ENCODE measurements at places on chromosomes 2 and 18. TPM values are rescaled to one million over a fixed set of nuclear protein-coding genes. Genes with fewer than 3 reads are reported as not detected.

Gene COL4A4
- total RNA-seq, result not detected

Gene KCNE4
- not detected for total RNA-seq

Gene ANKRD62
- not detected for total RNA-seq

DNA sequence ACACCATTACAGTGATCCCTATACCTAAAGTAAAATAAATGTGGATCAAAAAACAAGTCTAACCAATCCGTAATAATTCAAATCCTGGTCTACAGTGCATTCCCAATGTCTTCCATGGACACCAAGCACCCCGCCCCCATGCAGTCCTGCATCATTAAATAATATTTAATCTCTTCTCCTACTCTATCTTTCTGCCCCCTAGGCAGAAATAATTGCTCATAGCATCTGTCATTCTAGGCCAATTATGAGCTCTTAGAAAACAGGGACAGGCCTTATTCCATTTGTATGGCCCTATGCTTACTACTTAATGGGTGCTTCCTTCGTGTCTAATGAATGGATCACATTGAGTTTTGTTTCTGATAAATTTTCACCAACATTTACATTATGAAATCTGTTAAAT, 66.4 kb downstream of the PAX3 start:
- H3K27me3 ChIP-seq, result peaks cover 4% of the 10 kb centered on the region
- no peak for DNase-seq
- H3K4me1 ChIP-seq, result no peaks in the 10 kb centered on the region
- no peak overlapping the region for H3K27ac ChIP-seq

GRCh38 chr2:106863387-106863786, 22.6 kb downstream of the ST6GAL2 start:
- DNase-seq, result no peak
- no peaks in the 10 kb centered on the region for H3K4me1 ChIP-seq
- no peaks in the 10 kb centered on the region for H3K27me3 ChIP-seq
- H3K36me3 ChIP-seq, result no peaks in the 10 kb centered on the region

DNA sequence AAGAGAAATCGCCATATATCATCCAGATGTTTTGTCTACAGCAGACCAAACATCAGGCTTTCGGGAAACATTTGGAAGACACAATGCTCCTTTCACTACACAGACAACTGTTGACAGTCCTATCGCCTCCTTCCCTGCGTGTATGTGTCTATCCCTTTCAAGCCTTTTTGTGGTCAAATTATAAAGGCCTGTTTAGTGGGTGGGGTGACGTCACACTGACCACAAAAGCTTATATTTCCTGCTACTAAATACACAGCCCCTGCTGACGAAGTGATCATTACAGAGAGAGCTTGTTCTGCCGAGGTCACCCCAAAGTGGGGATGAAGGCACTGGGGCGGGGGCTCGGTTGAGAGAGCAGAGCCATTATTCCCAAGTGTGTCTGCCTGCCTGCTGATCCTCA, 302.7 kb upstream of the TNP1 start:
- H3K4me1 ChIP-seq, result no peaks in the 10 kb centered on the region
- peak; percentile 20 for DNase-seq
- no peaks in the 10 kb centered on the region for H3K27me3 ChIP-seq

- no peaks in the 10 kb centered on the region for H3K27me3 ChIP-seq
- H3K4me1 ChIP-seq, result peaks cover 80% of the 10 kb centered on the region
- no peak overlapping the region for H3K27ac ChIP-seq
- DNase-seq, result no peak
Measured at GRCh38 chr2:216117561-216118340, 8.6 kb downstream of the XRCC5 start.

- H3K27me3 ChIP-seq, result no peaks in the 10 kb centered on the region
- peaks cover 43% of the 10 kb centered on the region for H3K4me1 ChIP-seq
- peaks cover 22% of the 10 kb centered on the region for H3K36me3 ChIP-seq
- H3K27ac ChIP-seq, result no peak overlapping the region
Measured at GRCh38 chr2:230762317-230762896, 49.8 kb downstream of the CAB39 start.

GRCh38 chr2:43158259-43158880, 68.0 kb downstream of the ZFP36L2 start:
- H3K4me3 ChIP-seq, result peak overlapping the region; percentile 40
- peak overlapping the region; percentile 84 for H3K27ac ChIP-seq
- no peak for DNase-seq
- H3K36me3 ChIP-seq, result no peaks in the 10 kb centered on the region
- H3K4me1 ChIP-seq, result peaks cover 76% of the 10 kb centered on the region

DNA sequence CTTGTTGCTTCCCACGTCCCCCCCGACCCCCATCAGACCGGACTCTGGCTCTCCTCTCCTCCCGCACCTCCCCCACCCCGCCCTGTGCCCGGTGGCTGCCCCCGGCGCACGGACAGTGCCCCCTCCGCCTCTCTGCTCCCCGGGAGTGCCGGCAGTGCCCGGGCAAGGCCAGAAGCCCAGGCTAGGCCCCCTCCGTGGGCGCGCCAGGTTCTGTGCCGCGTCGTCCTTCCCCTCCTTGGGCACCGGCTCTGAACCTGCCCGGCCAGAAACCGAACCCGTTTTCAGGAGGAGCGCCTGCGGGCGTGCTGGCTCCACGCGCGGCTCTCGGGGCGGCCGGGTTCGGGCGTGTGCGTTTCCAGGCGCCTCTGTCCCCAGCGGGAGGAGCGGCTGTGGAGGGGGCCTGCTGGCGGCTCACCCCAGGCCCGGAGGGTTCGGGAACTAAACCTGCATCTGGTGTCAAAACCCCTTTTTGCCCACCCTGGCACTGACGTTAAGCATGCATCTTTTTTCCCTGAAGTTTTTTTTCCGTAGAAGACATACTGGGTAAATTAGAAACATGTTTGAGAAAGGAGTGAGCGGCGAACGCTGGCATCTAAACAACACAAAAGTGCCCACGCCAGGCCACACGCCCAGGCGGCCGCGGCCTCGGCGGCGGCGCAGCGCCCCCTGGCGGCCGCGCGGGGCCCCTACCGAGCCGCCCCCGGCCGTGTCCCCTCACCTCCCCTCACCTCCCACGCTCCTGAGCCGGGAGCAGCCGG, 123.9 kb upstream of the SLC1A4 start:
- peak; percentile 75 for DNase-seq
- H3K27me3 ChIP-seq, result no peaks in the 10 kb centered on the region
- peaks cover 10% of the 10 kb centered on the region for H3K4me1 ChIP-seq
- H3K36me3 ChIP-seq, result no peaks in the 10 kb centered on the region
- no peak overlapping the region for H3K27ac ChIP-seq
- no peak overlapping the region for H3K4me3 ChIP-seq

DNA sequence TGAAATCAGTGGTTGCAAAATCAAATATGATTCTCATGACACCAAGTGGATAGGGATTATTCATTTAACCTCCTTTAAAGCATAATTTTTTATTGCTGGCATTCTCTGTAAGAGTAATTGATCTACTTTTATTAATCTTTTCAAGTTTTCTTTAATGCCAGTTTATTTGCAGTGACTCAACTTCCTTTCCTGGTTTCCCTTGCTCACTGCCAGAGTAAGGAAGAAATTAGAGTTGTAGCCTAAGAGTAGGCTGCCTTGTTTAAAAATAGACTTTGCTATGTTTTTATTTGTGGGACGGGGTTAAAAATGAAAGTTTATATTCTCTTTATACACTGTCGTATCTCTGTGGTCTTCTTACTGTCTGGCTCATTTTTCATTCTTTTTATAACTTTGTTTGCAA, 148.6 kb downstream of the WDR7 start:
- H3K4me3 ChIP-seq, result no peak overlapping the region
- no peak for DNase-seq
- no peak overlapping the region for H3K27ac ChIP-seq
- H3K4me1 ChIP-seq, result no peaks in the 10 kb centered on the region
- H3K27me3 ChIP-seq, result no peaks in the 10 kb centered on the region

- no peaks in the 10 kb centered on the region for H3K36me3 ChIP-seq
- no peaks in the 10 kb centered on the region for H3K27me3 ChIP-seq
- H3K4me1 ChIP-seq, result peaks cover 81% of the 10 kb centered on the region
- H3K27ac ChIP-seq, result no peak overlapping the region
- H3K4me3 ChIP-seq, result no peak overlapping the region
Measured at GRCh38 chr18:48946329-48946835, 4.4 kb downstream of the SMAD7 start.

DNA sequence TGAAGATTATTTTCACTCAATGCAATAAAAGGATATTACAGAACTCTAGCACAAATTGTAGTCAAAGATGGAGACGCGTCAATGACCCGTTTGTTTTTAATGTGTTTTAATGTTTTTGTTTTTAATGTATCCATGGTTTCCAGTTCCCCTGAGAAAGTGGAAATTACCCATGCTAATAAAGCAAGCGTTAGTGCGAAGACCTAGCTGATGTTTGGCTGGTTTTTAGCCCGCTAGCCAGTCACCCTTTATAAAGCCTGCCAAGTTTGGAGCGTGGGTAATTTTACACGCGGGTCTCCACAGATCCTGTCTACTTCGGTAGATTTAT, 430 bp upstream of the CHMP1B start:
- DNase-seq, result no peak
- H3K27ac ChIP-seq, result peak overlapping the region; percentile 98
- peak overlapping the region; percentile 47 for H3K4me3 ChIP-seq
- no peaks in the 10 kb centered on the region for H3K27me3 ChIP-seq

DNA sequence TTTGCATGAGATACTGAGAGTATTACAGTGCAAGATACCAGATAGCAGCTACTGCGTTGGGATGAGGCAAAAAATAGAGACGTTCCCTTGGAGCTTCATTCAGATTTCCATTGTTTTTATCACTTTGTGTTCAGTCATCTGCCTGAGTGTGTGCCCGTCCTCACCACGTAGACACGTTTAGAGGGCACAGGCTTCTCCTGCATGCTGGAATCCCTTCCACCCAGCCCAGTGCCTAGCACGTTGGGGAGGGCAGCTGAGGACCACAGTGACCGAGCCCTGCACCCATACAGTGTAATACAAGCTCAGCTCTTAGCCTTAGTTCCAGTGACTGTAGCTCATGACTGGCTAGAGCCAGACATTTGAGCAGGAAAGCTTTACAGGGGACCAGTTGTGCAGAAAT, 134.7 kb downstream of the GBX2 start:
- no peaks in the 10 kb centered on the region for H3K36me3 ChIP-seq
- no peaks in the 10 kb centered on the region for H3K27me3 ChIP-seq
- no peak overlapping the region for H3K27ac ChIP-seq
- no peak overlapping the region for H3K4me3 ChIP-seq

GRCh38 chr2:48126162-48126561, 219.9 kb upstream of the FBXO11 start:
- H3K27ac ChIP-seq, result no peak overlapping the region
- no peaks in the 10 kb centered on the region for H3K36me3 ChIP-seq
- peaks cover 5% of the 10 kb centered on the region for H3K4me1 ChIP-seq
- no peak for DNase-seq
- no peak overlapping the region for H3K4me3 ChIP-seq

DNA sequence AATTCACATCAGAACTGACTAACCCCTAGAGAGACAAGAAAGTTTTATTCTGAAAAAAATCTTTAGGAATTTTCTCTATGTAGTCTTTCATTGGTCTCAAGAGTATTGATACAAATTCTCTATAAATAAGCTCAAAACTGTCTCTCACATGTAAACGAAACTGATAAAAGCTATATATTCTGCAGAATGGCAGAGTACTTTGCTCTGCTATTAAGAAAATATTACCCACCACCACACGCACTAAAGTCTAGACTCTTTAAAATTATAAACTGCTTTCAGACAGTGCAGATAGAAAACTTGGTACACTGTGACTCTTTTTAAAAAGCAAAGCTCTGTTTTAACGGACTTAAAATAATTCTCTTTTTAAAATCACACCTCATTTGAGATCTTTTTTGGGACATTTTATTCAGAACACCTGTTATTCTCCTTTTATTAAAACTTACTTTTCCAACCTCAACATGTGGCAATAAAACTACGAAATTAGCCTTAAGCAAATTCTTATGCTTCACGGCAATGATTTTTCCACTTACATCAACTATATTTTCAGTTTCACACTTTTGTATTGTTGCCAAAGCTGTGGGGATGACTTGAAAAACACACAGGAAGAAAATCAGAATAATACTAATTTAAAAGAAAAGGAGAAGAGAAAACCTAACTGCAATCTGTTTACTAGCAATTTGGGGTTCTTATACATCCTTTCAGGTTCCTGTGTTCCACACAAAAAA, 58.0 kb downstream of the CCDC88A start:
- H3K36me3 ChIP-seq, result no peaks in the 10 kb centered on the region
- H3K27me3 ChIP-seq, result no peaks in the 10 kb centered on the region
- H3K4me3 ChIP-seq, result no peak overlapping the region

GRCh38 chr2:3009483-3009882, 368.1 kb downstream of the EIPR1 start:
- no peaks in the 10 kb centered on the region for H3K4me1 ChIP-seq
- DNase-seq, result no peak
- no peak overlapping the region for H3K27ac ChIP-seq
- no peaks in the 10 kb centered on the region for H3K36me3 ChIP-seq
- no peaks in the 10 kb centered on the region for H3K27me3 ChIP-seq

DNA sequence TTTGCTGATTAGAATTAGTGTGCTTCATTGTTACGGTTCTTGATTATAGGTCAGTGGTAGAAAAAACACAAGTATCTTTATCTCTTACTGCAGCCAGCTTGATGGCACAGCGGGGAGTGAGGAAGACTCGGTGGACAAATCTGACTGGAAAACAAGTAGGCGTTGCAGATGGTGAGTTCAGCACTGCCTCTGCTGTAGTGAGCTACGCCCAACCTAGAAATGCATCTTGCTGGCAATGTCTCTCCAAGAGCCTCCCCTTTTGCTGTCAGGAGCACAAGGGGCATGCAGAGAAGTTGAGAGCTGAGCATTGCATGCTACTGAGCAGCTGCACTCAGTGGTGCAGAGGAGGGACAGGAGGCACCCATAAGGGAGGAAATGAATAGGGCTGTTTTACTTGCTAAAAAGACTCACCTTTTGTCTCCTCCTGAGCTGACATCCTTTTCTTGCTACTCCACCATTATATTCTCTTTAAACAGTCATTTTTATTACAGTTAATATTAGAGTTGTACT, 977.3 kb upstream of the ACVR2A start:
- no peaks in the 10 kb centered on the region for H3K27me3 ChIP-seq
- no peak for DNase-seq
- H3K4me3 ChIP-seq, result no peak overlapping the region

Measured in CD4-positive, alpha-beta memory T cell (primary cell).